NCI-H1092 treated with DMSO at 0.1 percent for 48 hours (cell line): ENCODE measurements at places on chromosomes 12 and 14.

- no peak for DNase-seq
Observed at GRCh38 chr12:30885321-30885720, 41.2 kb upstream of the TSPAN11 start.

DNA sequence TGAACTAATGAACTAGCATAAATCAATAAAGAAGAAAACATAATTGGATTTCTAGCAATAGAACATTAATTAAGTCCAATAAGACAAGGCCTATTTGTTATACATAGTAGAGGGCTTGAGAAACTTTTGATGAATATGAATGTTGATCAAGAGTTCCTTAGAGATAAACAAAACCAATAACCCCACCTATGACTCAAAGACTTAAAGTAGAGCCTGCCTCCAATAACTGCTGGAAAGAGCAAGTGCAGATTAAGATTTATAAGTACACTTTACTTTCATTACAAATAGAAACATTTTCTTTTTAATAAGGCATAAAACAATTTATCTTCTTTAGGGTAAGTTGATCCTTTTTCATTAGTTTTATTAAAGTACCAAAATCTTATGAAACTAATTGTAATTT lies 185.7 kb downstream of the SRGAP1 start:
- DNase-seq = no peak

GRCh38 chr12:119096429-119097202 lies 82.1 kb upstream of the HSPB8 start:
- no peak for DNase-seq

GRCh38 chr12:19646599-19646998 lies 207.3 kb downstream of the AEBP2 start:
- no peak for DNase-seq

GRCh38 chr12:67446716-67447115 lies 177.6 kb downstream of the CAND1 start:
- DNase-seq = no peak

DNA sequence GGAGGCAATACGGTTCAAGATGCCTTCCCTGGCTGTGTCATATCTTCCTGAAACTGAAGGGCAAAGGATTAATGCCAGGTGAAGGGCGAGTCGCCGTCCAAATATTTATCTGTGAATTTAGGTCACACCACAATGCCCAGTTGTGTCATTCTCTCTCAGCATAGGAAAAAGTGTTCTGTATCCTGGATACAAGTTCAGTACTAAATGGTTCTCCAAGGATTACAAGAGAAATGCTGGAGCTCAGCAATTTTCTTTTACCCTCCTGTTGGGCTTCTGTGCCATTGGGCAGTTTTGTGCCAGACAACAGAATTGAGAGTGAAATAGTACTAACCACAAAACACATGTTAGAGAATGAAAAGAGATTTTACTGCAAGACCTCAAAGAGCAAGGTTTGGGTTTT lies 493.9 kb downstream of the EGLN3 start:
- no peak for DNase-seq

DNA sequence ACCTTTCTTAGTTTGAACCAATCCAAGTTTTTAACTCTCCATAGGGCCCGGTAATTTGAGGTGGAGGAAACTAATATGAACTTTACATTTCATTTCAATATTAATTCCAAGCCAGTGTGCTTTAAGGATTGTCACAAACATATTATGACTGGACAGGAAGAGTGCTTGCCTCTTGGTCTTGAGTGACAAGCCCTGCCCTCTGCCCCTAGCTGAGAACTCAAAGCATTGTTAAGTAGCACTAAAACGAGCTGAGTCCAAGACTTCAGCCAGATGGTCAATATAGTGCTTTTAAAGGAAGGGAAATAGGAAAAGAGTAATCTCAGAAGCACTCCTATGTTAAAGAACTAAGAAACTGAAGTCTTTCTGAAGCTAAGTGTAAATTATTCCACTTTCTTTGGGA lies 17.1 kb downstream of the TRMT5 start:
- no peak for DNase-seq

GRCh38 chr12:9273276-9273675 lies 65.1 kb upstream of the PZP start:
- DNase-seq = no peak

DNA sequence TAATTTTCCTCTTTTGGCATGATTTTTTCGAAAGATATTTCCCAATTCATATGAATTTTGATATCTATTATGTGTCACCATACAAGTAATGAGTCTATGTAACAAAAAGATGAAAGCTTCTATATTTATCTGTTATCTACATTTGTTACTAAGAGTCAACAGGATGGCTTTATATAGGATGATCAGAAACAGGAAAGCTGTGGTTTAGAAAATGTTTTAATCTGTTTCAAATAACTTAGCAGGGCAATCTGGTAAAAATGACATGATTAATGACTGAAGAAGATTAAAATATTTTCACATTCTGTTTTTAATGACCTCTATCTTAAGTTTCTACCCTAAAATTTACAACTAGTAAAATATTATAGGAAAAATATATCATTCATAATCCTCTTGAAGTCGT lies 105.8 kb downstream of the MSRB3 start:
- DNase-seq = no peak

GRCh38 chr14:102279688-102280348 lies 25.1 kb downstream of the MOK start:
- DNase-seq = no peak

DNA sequence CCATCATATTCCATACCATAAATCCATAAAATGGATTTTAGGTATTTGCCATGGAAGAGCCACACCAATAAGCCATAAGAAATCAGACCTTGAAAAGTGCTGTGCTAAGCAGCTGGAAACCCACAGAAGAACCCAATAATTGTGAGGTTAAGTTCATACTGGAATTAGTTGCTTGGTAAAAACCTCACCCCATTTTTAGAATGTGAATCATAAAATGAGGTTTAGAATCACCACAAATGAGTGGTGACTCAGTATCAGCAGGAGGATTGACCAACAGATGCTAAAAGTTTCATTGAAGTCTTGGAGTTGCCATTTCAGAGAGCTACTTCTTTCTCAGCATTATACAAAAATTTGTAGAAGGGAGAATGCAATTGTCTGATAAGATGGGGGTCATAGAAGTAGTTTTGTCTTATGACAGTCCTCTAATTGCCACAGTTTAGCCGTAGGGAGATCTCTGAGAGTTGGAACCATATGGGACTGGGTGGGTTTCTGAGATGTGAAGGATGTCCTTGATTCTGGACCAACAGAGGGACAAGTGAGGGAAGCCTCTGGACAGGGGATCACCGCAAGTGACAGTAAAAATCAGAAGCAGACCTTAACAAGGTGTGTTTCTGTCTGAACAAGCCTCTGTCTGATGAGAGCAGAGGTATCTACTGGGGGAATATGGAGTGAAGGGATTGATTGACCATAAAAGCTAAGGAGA lies 1.4 kb upstream of the STON2 start:
- DNase-seq = no peak

DNA sequence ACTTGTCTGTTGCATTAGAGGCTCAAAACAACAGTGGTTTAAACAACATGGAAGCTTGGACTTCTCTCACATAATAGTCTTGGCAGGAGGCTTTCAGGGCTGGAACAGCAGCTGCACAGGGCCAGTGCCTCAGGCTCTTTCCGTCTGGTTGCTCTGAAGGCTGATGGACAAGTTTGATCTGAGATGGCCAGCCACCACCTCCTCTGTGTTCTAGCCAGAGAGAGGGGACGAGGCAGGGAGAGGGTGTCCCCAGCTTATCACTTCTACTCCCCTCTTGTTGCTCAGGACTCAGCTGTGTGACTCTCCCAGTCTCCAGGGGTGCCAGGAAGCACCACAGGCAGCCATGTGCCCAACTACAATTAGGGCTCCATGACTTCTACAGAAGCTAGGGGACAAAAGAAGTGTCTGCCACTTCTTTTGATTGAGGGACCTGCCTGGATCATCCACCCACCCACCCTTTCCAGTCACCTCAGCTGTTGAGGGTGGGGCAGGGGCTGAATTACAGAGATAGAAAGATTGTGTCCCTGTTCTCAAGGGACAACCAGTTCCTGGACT lies 46.6 kb downstream of the SMIM41 start:
- DNase-seq = peak; percentile 15

DNA sequence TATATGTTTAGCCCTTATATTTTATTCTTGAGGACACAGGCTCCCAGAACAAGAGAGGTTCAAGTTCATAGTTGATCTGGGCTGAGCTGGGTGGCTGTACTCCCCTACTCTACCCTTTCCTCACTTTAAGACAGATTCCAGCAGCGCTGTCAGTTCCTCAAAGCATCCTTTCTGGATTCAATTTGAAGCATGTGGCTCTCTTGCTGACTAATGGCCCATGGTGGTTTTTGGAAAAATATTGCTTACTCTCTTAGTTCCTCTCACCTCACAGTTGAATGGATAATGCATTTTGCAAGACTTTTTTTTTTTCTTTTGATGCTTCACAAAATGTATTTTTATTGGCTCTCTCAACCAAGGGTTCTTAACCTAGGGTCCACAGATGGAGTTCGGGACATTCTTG lies 4.1 kb downstream of the PELI2 start:
- DNase-seq = no peak

- DNase-seq = no peak
Observed at GRCh38 chr12:6469092-6469491, 1.4 kb downstream of the VAMP1 start.

GRCh38 chr12:116640281-116640680 lies 81.1 kb downstream of the MAP1LC3B2 start:
- no peak for DNase-seq

DNA sequence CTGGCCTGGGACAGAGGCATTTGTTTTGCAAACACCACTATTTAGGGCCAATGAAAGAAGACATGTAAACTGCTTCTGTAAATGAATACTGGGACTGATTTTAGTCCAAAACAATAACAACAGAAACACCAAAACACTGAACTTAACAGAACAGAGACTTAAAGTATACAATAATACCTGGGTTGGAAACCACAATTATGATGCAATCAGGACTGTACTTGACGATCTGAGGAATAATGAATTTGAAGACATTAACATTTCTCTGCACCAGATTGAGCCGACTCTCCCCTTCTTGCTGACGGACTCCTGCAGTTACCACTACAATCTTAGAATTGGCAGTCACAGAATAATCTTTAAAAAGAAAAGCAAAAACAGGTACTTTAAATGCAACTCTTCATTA lies 13.9 kb downstream of the LDHB start:
- no peak for DNase-seq
